ENCODE measurements at places on chromosomes 7 and 10. TPM values are rescaled to one million over a fixed set of nuclear protein-coding genes. Genes with fewer than 3 reads are reported as not detected.

OR2A42 gene
- total RNA-seq, result not detected

CDC14C gene
- total RNA-seq, result 0.22 TPM

GPR15LG gene
- not detected for total RNA-seq

GPNMB gene
- 0.98 TPM for total RNA-seq

VWDE gene
- total RNA-seq, result 5.8 TPM

SGCE gene
- total RNA-seq, result 49.3 TPM

CFTR gene
- total RNA-seq, result 6.6 TPM

DNA sequence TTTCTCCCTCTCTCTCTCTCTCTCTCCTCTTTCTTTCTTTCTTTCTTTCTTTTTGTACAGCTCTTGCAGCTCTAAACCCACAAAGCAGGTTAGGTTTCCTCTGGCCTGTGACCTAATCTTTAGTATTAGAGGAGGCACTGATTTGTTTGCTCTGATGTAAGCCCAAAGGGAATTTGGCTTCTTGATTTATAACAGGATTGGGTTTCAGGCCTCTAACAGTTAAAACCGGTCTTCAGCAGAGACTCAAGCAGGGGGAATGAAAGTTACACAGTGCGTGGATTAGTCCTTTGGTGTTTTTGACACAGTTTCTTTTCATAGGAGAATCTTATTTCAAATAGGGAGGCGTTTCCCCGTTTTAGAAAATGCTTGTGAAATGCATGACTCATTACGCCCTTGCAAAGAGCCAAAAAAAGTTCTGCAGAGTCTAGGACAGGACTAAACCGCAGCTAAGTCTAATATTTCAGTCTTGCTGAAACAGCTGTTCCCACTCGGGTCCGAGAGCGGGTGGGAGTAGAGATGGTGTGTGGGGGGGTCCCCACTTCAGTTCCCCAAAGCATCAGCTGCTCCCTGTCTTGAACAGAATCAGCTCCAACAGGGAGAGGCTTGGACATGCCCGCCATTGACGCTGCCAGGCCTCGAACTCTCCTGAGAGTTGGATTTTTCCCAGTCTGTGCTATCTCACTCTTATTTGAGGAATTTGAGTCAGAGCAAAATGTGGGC is 296.5 kb upstream of the PITRM1 start:
- peak overlapping the region; percentile 73 for H3K27ac ChIP-seq
- no peaks in the 10 kb centered on the region for H3K36me3 ChIP-seq
- no peaks in the 10 kb centered on the region for H3K27me3 ChIP-seq
- peaks cover 19% of the 10 kb centered on the region for H3K4me1 ChIP-seq

GRCh38 chr7:30136117-30136731 is 1.4 kb downstream of the MTURN start:
- peak overlapping the region; percentile 88 for H3K4me3 ChIP-seq
- H3K27ac ChIP-seq, result peak overlapping the region; percentile 95
- H3K4me1 ChIP-seq, result peaks cover 7% of the 10 kb centered on the region
- no peak for DNase-seq
- no peaks in the 10 kb centered on the region for H3K27me3 ChIP-seq

DNA sequence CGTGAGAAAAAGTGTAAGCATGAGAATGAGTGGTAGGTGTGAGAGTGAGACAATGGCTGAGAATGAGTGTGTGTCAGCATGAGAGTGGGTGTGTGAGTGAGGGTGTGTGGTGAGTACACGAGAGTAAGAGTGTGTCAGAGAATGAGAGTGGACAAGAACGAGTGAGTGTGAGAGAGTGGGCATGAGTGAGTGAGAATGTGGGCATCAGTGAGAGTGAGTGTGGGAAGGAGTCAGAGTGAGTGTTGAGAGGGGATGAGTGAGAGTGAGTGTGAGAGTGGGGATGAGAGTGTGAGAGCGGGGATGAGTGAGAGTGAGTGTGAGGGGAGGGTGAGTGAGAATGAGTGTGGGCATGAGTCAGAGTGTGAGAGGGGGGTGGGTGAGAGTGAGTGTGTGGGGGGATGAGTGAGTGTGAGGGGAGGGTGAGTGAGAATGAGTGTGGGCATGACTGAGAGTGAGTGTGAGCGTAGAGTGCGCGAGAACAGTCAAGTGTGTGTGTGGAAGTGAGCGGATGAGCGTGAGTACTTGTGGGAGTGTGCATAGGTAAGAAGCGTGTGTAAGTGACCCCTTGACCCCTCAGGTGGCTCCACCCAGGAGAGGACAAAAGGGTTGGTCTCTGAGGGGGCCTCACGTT is 75.8 kb downstream of the GOLGA7B start:
- H3K27ac ChIP-seq, result peak overlapping the region; percentile 50
- peaks cover 2% of the 10 kb centered on the region for H3K4me1 ChIP-seq
- H3K4me3 ChIP-seq, result no peak overlapping the region
- H3K36me3 ChIP-seq, result no peaks in the 10 kb centered on the region
- no peak for DNase-seq

DNA sequence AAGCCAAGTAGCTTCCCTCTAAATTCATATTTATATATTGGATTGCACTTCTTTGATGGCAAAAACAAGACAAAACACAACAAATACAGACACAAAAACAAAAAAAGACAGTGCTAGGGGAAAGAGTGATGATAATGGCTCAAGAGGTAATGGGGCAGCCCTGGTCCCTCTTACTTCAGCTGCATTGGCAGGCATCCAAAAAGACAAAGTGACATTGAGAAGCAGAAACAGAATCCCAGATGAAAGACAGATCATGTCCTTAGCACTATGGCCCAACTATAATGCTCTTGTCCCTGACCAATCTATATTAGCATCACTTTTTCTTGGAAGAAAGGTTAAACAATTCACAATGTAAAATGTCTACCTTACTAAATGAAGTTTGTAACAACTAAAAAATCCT is 76.2 kb downstream of the GPR85 start:
- no peaks in the 10 kb centered on the region for H3K36me3 ChIP-seq
- H3K27me3 ChIP-seq, result no peaks in the 10 kb centered on the region
- no peak for DNase-seq
- no peak overlapping the region for H3K27ac ChIP-seq
- H3K4me3 ChIP-seq, result no peak overlapping the region
- H3K4me1 ChIP-seq, result no peaks in the 10 kb centered on the region

DNA sequence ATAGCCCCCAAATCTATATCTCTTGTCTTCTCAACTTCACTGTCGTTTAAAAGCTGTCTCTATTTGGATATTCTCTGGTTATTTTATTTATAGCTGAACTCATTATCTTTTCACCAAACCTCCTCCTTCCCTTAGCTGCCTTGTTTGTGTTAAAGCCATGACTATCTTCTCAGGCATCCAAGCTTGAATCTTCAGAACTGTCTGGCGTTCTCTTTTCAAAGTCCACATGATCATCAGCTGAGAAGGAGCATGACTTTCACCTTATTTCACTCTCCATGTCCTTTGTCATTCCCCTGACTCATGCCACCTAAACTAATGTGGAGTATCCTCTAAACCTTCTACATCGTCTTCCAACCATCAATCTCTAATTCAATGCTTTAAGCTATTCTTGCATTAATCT is 5.7 kb upstream of the GLCCI1 start:
- H3K27me3 ChIP-seq, result no peaks in the 10 kb centered on the region
- peaks cover 1% of the 10 kb centered on the region for H3K36me3 ChIP-seq
- no peak overlapping the region for H3K4me3 ChIP-seq
- no peak for DNase-seq
- peaks cover 9% of the 10 kb centered on the region for H3K4me1 ChIP-seq

GRCh38 chr7:43570688-43571365 is 12.1 kb upstream of the STK17A start:
- no peak overlapping the region for H3K4me3 ChIP-seq
- no peaks in the 10 kb centered on the region for H3K27me3 ChIP-seq
- H3K27ac ChIP-seq, result no peak overlapping the region
- no peaks in the 10 kb centered on the region for H3K4me1 ChIP-seq
- no peaks in the 10 kb centered on the region for H3K36me3 ChIP-seq

DNA sequence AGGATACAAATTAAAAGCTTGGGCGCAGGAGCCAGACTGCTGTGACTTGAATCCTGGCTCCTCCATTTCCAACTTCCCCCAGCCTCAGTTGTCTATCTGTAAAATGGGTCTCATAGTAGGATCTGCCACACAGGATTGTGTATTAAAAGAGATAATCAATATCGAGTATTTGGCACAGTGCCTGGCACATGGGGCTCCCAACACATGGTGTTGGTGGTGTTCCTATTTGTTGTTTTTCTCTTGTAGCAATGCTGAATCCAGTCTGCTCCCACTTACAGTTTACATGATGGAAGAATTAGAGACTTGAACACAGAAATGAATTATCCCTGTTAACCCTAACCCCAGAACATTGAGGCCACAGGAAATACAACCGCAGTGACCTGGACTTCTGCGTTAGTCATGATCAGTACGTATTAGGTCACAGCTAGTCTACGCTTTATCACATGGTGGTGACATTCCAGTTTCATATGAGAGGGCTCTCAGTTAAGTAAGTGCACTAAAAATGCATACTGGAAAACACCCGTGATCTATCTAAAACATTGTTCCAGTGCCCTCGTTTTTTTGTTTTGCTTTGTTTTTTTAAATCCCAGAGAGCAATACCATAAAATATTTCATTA is 169.5 kb upstream of the KLF14 start:
- H3K4me3 ChIP-seq, result no peak overlapping the region
- H3K27ac ChIP-seq, result no peak overlapping the region
- H3K27me3 ChIP-seq, result no peaks in the 10 kb centered on the region
- H3K36me3 ChIP-seq, result peaks cover 2% of the 10 kb centered on the region
- no peak for DNase-seq
- peaks cover 19% of the 10 kb centered on the region for H3K4me1 ChIP-seq

GRCh38 chr7:38831259-38831996 is 77.6 kb downstream of the VPS41 start:
- H3K4me1 ChIP-seq, result peaks cover 53% of the 10 kb centered on the region
- no peak for DNase-seq
- peak overlapping the region; percentile 43 for H3K27ac ChIP-seq

DNA sequence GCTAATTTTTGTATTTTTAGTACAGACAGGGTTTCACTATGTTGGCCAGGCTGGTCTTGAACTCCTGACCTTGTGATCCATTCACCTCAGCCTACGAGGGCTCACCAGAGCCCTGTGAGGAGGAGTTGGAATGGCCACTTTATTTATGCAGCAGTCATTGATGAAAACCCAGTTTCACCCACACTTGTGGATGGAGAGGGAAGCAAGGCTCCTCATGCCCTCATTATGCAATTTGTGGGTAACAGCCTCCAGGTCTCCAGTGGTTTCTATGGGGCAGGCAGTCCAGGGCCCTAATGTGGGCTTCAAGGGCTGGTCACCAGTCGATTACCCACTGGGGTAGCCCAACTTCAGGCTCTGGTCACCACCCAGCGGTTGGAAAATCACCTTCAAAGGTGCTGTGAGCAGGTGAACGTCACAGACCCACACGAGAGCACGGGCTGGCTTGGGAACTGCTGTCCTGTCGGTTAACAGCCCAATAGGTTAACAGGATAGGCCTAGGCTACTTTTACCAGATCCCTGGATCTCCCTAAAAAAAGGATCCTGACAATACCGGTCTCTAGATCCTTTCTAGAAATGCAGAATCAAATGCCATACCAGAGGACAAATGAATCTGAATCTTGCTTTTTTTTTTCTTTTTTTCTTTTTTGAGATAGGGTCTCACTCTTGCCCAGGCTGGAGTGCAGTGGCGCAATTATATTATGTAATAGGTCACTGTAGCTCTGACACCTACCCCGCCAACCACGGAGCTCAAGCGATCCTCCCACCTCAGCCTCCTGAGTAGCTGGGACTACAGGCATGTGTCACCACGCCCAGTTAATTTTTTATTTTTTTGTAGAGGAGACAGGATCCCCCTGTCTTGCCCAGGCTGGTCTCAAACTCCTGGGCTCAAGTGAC is 97.8 kb downstream of the SLC37A3 start:
- DNase-seq, result no peak
- H3K27me3 ChIP-seq, result no peaks in the 10 kb centered on the region
- H3K36me3 ChIP-seq, result no peaks in the 10 kb centered on the region
- no peak overlapping the region for H3K27ac ChIP-seq
- no peak overlapping the region for H3K4me3 ChIP-seq
- no peaks in the 10 kb centered on the region for H3K4me1 ChIP-seq

- no peak overlapping the region for H3K27ac ChIP-seq
- H3K4me1 ChIP-seq, result peaks cover 10% of the 10 kb centered on the region
Observed at GRCh38 chr7:95246831-95247370, 77.4 kb downstream of the PON1 start.

- no peaks in the 10 kb centered on the region for H3K27me3 ChIP-seq
- no peak for DNase-seq
- peaks cover 5% of the 10 kb centered on the region for H3K4me1 ChIP-seq
- H3K4me3 ChIP-seq, result no peak overlapping the region
- H3K27ac ChIP-seq, result no peak overlapping the region
Observed at GRCh38 chr10:15877836-15878576, 17.7 kb upstream of the MINDY3 start.

- H3K27me3 ChIP-seq, result peaks cover 2% of the 10 kb centered on the region
- H3K4me1 ChIP-seq, result peaks cover 47% of the 10 kb centered on the region
- peaks cover 5% of the 10 kb centered on the region for H3K36me3 ChIP-seq
- H3K4me3 ChIP-seq, result peak overlapping the region; percentile 25
- DNase-seq, result peak; percentile 30
Observed at GRCh38 chr10:6299234-6299633, 96.5 kb downstream of the PFKFB3 start.

DNA sequence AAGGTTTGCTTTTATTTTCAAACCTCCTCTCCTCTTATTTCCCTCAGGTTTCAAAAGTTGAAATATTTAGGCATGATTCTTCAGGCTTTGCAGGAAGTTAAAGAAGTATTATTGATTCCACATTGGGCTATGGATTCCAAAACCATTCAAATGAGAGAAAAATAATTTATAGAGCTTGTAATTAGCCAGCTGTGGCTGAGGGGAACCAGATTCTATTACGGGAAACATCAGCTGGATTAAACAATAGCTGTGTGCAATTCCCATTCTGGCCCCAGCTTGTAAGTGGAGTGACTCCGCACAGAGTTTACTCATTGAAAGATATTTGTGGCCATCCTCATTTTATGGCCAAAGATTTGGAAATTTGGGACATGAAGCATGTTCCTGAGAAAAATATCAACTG is 77.0 kb upstream of the PHYHIPL start:
- H3K27ac ChIP-seq, result no peak overlapping the region
- H3K4me3 ChIP-seq, result no peak overlapping the region
- no peaks in the 10 kb centered on the region for H3K27me3 ChIP-seq
- no peak for DNase-seq
- peaks cover 4% of the 10 kb centered on the region for H3K4me1 ChIP-seq

DNA sequence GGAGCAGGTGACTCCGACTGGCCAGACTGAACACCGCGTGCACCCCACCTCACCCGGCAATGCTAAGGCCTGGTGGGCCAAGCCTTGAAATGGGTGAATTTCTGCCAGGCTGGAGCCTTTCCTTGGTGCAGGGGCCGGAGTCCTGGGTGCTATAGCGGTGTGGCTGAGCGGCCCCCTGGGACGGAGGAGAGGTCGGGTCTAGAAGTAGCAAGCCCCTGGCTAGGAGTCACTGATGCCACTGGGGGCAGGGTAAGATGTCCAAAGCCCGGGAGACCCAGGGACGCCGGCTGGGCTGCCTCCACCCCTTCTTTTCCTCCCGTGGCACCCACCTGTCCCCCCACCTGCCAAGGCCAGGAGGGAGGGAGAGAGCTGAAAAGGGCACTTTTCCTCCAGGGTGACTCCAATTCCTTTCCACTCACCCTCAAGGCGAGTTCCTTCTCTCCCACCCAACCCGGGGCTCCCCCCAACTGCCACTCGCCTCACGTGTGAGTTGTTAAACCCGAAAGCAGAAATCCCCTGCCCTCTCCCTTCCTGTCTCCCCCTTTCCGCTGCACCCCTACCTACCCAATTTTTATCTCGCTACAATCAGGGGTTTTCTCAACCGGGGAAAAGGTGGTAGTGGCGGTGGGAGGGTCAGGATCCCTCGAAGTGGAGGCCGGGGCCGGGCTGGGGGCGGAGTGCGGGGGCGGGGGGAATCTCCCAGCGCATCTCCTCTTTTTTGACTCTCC is 6.0 kb upstream of the GATA3 start:
- peaks cover 13% of the 10 kb centered on the region for H3K4me1 ChIP-seq
- no peak for DNase-seq
- peaks cover 77% of the 10 kb centered on the region for H3K27me3 ChIP-seq
- peak overlapping the region; percentile 49 for H3K4me3 ChIP-seq
- H3K27ac ChIP-seq, result no peak overlapping the region
